ENCODE measurements at places on chromosomes 13 and 19. TPM values are rescaled to one million over a fixed set of nuclear protein-coding genes. Genes with fewer than 3 reads are reported as not detected.

Gene PDX1
- total RNA-seq, result not detected

Gene OLFM4
- not detected for total RNA-seq

Gene MCF2L
- 19.7 TPM for total RNA-seq

Gene FBL
- 237 TPM for total RNA-seq

Gene FSD1
- 3.4 TPM for total RNA-seq

Gene KASH5
- 0.97 TPM for total RNA-seq

Gene EBI3
- 8.8 TPM for total RNA-seq

Gene TMIGD2
- 37.6 TPM for total RNA-seq

GRCh38 chr13:98144801-98145350 lies 2.0 kb downstream of the FARP1 start:
- DNase-seq, result no peak

GRCh38 chr19:47176071-47176626 lies 45.5 kb downstream of the SAE1 start:
- DNase-seq, result no peak

- no peak for DNase-seq
Measured at GRCh38 chr13:63900406-63900805, 2484.8 kb upstream of the PCDH20 start.

GRCh38 chr13:95708811-95709500 lies 32.0 kb downstream of the DNAJC3 start:
- no peak for DNase-seq

GRCh38 chr19:51742789-51743188 lies 8.9 kb downstream of the FPR1 start:
- DNase-seq, result no peak

DNA sequence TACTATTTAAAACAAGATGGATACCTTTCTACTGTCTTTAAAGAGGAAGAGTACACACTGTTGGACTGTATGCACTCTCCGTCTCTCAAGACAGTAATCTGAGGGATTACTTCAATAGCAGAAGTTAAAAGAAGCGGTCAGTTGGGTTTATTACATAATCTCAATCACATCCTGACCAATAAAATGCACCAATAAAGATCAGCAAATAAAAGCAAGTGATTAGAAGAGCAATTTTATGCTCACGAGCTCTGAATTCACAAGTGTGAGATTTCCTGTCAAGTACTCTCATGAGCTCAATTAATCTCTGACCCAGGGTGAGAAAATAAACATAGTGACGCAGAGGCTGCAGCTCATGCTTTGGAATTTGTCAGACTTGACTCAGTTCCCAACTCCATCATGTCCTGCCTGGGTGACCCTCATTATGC lies 12.2 kb downstream of the ABCC4 start:
- DNase-seq, result no peak

- DNase-seq, result peak; percentile 55
Measured at GRCh38 chr19:7917267-7918061, 2.7 kb upstream of the SNAPC2 start.

DNA sequence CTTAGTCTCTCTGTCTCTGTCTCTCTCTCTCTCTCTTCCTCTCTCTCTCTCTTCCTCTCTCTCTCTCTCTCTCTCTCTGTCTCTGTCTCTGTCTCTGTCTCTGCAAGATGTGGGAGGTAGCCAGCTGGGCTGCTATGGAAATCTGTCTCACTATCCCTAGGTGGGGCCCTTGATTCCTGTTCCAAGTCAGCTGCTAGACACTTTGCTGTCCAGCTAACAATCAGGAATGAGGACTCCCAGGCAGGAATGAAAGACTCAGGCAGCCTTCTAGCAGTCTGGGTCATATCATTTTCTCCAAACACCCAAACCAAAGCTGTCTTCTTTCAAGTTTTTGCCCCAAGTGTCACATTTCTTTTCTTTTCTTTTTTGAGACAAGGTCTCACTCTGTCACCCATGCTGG lies 23.2 kb downstream of the CATSPERD start:
- no peak for DNase-seq

DNA sequence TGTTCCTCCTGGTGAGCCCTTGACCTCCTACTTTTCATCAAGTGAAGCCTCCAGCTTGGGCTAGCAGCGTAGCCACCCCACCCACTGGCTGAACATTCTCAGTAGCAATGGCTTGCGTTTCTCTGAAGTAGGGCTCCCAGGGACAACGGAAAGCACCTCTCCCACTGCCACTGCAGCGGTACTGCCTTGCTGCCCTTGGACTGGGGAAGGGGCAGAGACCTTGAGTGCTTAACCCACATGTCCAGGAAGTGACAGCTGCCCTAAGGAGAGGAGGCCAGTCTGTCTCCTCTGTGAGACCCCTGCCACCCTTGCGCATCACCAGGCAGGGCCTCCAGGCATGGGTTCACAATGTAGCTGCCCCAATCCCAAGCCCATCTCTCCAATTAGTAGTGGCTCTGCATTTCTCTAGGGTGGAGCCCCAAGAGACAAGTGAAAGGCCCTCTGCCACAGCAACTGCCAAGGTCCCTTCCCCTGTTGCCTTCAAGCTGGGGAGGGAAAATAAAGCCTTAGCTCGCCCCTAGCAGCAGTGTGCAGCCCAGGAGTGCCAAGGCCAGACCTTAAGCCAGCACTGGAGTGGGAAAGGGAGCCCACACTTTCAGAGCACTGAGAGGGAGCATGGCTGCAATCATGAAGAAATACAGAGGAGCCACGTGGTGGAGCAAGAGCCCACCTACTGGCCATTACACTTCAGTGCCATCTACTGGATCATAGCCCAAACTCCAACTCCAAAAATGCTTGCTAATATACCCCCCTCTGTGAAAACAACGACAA lies 175.9 kb upstream of the TRPC4 start:
- no peak for DNase-seq

DNA sequence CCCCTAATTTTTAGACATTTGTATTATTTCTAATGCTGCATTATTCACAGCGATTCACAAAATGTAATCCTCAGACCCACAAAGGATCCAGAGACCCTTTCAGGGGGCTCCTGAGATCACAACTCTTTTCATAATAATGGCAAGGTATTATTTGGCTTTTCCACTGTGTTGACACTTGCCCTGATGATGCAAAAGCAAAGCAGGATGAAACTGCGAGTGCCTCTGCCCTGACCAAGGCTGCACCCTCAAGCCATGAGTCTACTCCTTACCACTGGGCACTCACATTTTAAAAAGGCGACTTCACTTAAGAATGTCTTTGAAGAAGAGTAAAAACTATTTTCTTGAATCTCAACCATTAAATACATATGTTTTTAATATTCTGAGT lies 11.4 kb downstream of the ELF1 start:
- no peak for DNase-seq

DNA sequence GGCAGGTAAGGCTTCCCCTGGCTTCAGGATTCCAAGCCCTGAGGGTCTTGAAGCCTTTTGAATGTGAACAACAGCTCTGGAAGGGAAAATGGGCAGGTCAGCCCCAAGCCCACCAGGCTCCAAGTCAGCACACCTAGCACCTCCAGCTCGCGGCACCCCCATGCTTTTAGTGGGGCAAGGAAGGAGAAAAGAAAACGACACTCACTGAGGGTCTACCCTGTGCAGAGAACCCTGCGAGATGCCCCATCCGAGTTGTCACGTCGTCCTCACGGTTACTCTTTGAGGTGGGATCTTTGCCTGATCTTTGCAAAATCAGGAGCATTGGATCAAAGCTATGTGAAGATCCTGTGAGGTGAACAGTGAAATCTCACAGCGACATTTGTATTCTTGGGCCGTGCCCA lies 5.7 kb upstream of the F10 start:
- no peak for DNase-seq

- DNase-seq, result no peak
Measured at GRCh38 chr13:48142436-48142835, 47.5 kb upstream of the MED4 start.

DNA sequence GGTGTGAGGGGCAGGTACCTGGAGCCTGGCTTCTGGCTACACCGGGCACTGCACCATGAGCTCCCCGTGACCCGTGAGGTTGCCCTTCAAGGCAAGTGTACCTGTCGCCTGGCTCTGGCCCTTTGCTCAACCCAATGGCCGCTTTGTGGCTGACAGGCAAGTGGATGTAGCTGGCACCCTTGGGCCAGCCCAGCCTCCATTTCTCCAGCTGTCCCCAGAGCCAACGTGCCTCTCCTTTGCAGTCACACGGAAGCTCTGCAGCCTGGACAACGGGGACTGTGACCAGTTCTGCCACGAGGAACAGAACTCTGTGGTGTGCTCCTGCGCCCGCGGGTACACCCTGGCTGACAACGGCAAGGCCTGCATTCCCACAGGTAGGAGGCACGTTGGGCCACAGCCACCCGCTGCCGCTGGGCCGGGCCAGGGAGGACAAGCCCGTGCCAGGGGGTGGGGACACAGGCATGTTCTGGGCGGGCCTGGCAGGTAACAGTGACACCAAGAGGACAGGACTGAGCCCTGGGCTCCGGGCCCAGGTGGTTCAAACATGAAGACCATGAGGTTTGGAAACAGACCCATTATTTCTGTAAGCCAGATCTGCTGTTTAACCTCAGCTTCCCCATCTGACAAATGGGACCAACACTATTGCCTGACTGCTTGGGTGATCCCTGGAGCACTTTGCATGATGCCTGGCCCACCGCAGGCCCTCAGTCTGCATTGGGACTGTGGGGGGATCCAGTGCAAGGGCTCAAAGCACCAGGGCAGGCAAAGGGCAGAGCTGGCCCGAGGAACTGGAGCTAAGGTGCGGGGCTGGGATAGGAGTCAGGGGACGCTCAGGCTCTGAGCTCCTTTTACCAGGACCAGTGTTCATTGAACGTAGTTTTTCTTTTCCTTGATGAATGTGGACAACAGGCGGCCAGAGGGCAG lies 17.5 kb upstream of the PROZ start:
- no peak for DNase-seq

- no peak for DNase-seq
Measured at GRCh38 chr19:55720214-55720746, 17.9 kb downstream of the NLRP9 start.

- DNase-seq, result no peak
Measured at GRCh38 chr19:11033251-11033650, 56.0 kb upstream of the LDLR start.

- DNase-seq, result peak; percentile 71
Measured at GRCh38 chr13:46160471-46161066, 21.4 kb downstream of the LCP1 start.

GRCh38 chr19:49436381-49437017 lies 4.8 kb downstream of the SLC17A7 start:
- peak; percentile 36 for DNase-seq

DNA sequence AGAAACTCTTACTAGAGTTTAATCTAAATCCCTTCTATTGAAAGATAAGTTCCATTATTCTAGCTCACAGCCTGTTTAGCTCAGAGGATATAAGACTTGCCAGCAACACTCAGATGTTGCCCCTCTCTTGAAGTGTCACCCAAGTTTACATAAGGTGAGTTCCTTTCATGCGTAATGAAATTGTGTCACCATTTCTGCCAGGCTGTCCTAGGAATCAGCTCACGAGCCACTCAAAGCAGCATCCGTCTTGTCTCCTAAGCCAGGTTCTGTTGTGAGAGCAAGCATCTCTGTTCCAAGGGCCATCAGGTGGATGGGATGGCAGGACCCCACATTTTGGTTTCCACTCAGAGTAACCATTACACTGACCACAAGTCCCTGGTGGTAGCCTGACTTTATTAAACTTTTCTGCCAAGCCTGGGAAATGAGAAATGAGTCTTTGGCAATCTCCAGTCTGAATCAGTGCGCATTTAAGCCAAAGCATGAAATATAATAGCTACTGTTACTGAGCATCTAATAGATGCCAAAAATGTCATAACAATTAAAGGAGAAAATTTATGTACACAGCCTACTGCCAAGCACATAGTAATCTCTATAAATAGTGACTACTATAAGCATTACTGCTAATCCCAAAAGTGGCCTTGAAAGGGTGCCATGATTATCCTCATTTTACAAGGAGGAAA lies 179.6 kb upstream of the MIR17HG start:
- DNase-seq, result no peak

- no peak for DNase-seq
Measured at GRCh38 chr19:7007859-7008258, 13.4 kb downstream of the MBD3L2B start.

DNA sequence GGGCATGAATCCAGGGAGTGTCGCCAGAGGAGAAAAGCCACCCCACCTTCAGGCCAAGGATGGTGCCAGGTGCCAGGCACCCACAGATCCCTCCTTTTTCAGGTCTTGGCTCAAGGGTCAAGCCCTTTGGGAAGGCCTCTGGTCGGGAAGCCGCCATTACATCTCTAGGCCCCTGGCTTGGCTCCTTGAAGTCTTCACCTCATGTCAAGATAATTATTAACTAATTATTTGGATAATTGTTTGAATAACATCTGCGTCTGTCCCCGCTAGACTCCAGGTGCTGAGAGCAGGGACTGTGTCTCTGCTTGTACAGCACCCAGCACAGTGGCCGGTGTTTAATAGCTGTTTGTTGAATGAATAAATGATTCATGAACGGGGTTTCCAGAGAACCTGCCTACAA lies 1.2 kb downstream of the KLK13 start:
- no peak for DNase-seq

DNA sequence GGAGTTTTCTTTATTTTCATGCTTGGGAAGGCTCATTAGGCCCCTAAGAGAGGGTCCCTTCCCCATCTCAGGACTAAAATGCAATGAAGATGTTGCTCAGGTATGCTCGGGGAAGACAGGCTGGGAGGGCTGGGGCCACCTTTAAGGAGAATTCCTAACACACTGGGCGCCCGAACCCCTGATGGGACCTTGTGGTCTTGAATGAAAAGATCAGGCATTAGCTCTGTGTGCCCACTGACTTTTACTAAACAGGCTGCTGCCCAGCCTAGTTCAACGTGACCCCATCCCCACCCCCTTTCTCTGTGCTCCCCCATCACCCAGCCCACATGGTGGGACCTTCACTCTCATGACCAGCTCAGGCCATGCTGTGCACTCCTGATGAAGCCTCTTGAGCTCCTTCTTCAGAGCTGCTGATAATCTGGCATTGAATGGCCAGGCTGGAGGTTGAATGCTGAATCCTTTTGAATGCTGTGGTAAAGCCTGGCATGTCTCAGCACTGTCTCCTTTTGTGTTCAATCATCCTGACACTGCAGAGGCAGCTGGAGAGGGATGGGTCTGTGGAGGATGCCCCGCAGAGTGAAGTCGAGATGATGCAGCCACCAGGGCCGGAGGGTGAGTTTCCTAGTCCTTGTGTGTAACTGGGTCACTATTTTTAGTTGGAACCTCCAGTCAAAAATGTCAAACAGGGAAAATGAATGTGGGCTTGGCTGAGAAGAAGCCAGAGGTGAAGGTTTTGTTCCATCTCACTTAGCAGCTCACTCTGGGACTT lies 209.1 kb downstream of the UQCRFS1 start:
- no peak for DNase-seq

DNA sequence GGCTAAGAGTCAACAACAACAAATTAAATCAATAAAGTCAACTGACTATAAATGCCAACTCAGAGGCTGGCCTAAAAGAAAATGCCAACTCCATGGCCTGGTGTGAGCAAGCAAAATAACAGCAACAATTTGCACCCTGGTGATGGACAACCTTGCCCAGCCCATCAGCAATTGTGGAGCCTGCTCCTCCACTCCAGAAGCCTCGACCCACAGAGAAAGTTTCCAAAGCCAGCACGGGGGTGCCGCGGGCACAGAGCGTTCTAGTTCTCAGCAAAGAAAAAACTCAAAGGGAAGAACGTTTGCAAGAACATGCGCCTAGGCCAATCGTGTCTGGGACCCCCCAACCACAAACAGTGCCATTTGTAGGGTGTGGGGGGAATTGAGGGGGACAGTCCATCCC lies 11.3 kb downstream of the EPS15L1 start:
- DNase-seq, result no peak

- DNase-seq, result no peak
Measured at GRCh38 chr13:40376867-40377535, 289.4 kb downstream of the FOXO1 start.

- no peak for DNase-seq
Measured at GRCh38 chr19:55913643-55914268, 18.4 kb downstream of the NLRP13 start.

- DNase-seq, result no peak
Measured at GRCh38 chr13:38358684-38359083, 9.0 kb downstream of the UFM1 start.

GRCh38 chr19:10019246-10019645 lies 6.0 kb downstream of the RDH8 start:
- no peak for DNase-seq

Data from naive thymus-derived CD4-positive, alpha-beta T cell (primary cell).